Small intestine (tissue), 16 donors: ENCODE measurements at places on chromosomes 1 and 21.

- no peak for DNase-seq
Observed at GRCh38 chr1:244354810-244355278, 96.9 kb downstream of the ADSS2 start.

- peak; percentile 94 for DNase-seq
Observed at GRCh38 chr1:209652873-209653401, 712 bp upstream of the LAMB3 start.

DNA sequence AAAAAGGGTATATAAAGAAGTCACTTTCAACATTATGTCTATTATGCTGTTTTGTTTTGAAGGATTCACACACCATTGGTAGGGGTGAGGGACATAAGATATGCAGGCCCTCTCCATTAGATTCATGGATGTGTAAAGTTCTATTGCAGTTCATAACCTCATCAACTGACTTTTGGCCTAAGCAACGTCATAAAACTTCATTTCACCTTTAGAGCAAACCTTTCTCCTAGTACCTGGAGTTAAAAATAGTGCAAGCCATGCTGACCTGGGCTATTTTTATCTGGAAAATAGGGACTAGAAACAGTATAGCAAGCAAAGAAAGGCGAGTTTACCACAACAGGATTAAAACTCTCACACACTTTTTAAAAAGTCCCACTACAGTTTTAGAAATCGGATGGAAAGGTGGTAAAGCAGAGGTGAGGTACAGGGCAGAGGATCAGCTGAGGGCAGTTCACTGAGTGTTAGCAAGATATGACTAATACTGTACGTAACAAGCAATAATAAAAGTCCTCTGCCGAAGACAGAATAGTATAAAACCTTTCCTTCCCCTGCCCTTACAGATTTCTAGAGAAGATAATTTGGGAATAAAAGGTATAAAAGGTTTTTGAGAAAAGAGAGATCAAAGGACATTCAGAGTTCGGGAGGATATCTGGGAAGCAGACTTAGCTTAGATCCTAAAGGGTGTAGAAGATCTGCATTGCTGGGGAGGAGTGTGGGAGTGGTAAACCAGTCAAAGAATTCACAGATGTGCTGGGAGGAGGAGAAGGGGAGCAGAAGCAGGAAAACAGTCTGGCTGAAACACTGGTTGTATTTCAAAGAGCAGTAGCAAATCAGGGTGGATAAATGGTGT lies 14.3 kb downstream of the EGLN1 start:
- peak; percentile 82 for DNase-seq

GRCh38 chr1:39422614-39423013 lies 68.8 kb upstream of the BMP8A start:
- DNase-seq, result no peak

DNA sequence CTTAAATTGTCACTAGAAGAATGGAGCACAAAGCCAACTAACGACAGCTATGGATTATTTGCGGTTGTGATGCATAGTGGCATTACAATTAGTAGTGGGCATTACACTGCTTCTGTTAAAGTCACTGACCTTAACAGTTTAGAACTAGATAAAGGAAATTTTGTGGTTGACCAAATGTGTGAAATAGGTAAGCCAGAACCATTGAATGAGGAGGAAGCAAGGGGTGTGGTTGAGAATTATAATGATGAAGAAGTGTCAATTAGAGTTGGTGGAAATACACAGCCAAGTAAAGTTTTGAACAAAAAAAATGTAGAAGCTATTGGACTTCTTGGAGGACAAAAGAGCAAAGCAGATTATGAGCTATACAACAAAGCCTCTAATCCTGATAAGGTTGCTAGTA lies 13.5 kb downstream of the USP1 start:
- DNase-seq, result no peak

- DNase-seq, result no peak
Observed at GRCh38 chr1:65323246-65323645, 13.9 kb downstream of the DNAJC6 start.
